ENCODE measurements at places on chromosomes 13 and 19.
A peak's percentile ranks its signal among the peaks of the same experiment; 100 is the strongest.

DNA sequence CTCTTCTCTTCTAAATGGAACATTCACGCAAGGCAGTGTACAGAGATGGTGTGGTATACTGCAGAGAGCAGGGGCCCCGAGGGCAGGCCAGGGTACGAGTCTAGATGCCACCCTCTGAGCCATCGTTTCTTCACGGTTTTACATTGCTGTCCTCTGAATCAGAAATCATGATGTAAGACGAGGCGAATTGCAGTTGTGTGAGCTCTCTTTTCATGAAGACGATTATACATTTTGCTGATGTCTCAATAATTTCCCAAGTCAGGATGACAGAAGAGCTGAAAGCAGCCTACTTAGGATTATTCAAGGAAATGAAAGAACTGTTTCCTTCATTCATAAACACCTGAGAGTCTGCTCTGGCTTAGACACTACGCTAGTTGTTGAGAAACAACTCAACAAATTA, 93.8 kb upstream of the RNF113B start:
- DNase-seq = no peak

- no peak for DNase-seq
These were observed 14.8 kb upstream of the CACNA1A start for GRCh38 chr19:13521066-13521465.

DNA sequence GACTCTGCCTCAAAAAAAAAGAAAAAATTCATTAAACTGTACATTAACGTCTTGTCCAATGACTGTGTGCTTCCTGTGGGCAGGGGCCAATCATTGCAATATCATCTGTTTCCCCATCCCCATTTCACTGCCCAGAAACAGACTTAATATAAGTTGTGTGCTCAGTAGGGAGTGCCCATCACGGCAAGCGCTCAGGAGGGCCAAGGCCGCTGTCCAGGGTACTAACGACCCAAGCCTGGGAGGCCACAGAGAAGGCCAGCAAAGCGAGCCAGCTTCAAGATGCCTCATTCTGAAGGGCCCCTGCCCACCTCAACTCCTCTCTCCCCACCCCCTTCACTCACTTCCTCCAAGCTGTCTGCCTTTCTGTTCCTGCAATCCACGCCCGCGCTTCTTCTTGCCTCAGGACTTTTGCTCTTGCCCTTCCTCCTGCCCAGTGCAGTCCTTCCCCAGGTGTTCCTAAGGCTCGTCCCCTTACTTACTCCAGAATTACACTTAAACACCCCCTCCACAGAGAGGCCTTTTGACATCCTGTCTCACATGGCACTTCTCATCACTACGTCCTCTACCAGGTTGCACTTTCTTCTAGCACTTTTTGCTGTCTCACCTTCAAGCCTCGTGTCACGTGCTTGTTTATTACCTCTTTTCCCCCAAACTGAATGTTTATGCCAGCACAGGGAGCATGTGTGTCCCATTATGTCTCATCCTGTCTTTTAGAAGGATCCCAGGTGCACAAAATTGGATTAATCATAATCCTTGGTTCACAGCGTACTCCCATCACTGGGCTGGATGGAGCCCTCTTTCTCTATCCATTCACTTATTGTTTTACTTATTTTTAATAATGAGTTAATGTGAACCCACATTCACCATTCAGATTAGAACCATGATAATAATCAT, 11.3 kb upstream of the POU2F2 start:
- no peak for DNase-seq

DNA sequence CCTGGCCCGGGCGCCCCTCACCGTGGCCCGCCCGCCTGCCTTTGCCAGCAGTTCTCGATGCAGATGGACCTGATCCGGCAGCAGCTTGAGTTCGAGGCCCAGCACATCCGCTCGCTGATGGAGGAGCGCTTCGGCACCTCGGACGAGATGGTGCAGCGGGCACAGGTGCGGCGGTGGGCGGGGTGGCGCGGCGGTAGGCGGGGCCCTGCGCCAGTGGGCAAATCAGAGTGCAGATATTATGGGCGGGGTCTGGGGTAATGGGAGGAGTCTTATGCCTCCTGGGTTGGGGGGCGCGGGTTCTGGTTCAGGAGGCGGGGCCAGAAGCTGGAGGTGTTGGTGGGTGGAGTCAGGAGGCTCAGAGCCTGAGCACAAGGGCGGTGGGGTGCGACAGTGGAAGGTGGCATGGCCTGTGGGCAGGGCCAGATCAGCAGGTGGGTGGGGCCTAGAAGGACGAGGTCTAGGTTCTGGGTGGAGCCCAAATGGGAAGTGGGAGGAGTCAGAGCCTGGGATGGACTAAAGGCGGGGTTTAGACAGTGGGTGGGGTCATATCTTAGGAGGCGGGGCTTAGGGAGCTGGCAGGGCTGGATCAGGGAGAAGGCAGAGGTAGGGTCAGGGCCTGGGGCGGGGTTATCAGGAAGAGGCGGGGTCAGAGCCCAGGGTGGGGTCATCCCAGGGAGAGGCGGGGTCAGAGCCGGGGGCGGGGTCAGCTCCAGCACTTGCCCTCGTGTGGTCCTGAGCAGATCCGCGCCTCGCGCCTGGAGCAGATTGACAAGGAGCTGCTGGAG, 5.6 kb downstream of the APC2 start:
- peak; percentile 39 for DNase-seq

GRCh38 chr19:17993076-17993813, 14.7 kb upstream of the ARRDC2 start:
- no peak for DNase-seq

- no peak for DNase-seq
These were observed 2.7 kb upstream of the PLIN3 start for GRCh38 chr19:4870025-4870700.

- DNase-seq = no peak
These were observed 85.7 kb upstream of the WASF3 start for GRCh38 chr13:26471807-26472206.

Measured in effector memory CD8-positive, alpha-beta T cell (primary cell).